CD8-positive, alpha-beta memory T cell (primary cell): ENCODE measurements at places on chromosomes 3 and 15. TPM values are rescaled to one million over a fixed set of nuclear protein-coding genes. Genes with fewer than 3 reads are reported as not detected.

GPR176 gene
- not detected for total RNA-seq

ZMYND10 gene
- total RNA-seq: 0.97 TPM

CFAP100 gene
- not detected for total RNA-seq

SLC24A5 gene
- total RNA-seq: not detected

- DNase-seq: no peak
Observed at GRCh38 chr15:93803421-93804152, 427.8 kb upstream of the MCTP2 start.

- DNase-seq: no peak
Observed at GRCh38 chr3:194714564-194714963, 28.9 kb downstream of the FAM43A start.

GRCh38 chr15:64634027-64634426, 141.4 kb downstream of the RBPMS2 start:
- peak; percentile 9 for DNase-seq

GRCh38 chr3:186587183-186587582, 16.7 kb downstream of the DNAJB11 start:
- DNase-seq: no peak

GRCh38 chr15:89101302-89102193, 13.3 kb downstream of the ABHD2 start:
- no peak for DNase-seq

- no peak for DNase-seq
Observed at GRCh38 chr15:27222479-27222878, 251.5 kb downstream of the GABRG3 start.

- DNase-seq: no peak
Observed at GRCh38 chr3:116367761-116368395, 77.4 kb downstream of the LSAMP start.

DNA sequence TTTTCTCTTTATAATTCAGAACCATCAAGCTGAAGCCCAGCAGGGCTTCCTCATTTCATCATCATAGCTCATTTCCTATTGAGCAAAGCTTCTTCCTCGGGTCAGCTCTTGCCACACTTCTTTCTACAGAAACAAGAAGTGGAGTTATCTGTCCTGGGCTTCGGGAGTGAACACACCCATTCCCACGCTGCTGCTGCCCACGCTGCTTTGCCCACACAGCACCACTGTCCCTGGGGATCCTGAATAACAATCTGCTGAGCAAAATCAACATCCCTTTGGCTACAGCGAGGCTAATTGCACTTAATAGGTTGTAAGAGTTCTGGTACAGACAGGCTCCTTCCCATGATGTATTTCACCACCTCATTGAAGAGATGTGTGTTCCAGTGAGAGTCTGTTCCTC, 23.7 kb downstream of the CEP19 start:
- no peak for DNase-seq
